ENCODE measurements at places on chromosomes 13 and 19. TPM values are rescaled to one million over a fixed set of nuclear protein-coding genes. Genes with fewer than 3 reads are reported as not detected.

- peaks cover 10% of the 10 kb centered on the region for H3K36me3 ChIP-seq
- peaks cover 1% of the 10 kb centered on the region for H3K4me1 ChIP-seq
- no peak overlapping the region for H3K4me3 ChIP-seq
- H3K27me3 ChIP-seq, result no peaks in the 10 kb centered on the region
- no peak overlapping the region for H3K27ac ChIP-seq
Observed at GRCh38 chr13:45231722-45232121, 30.9 kb upstream of the KCTD4 start.

DNA sequence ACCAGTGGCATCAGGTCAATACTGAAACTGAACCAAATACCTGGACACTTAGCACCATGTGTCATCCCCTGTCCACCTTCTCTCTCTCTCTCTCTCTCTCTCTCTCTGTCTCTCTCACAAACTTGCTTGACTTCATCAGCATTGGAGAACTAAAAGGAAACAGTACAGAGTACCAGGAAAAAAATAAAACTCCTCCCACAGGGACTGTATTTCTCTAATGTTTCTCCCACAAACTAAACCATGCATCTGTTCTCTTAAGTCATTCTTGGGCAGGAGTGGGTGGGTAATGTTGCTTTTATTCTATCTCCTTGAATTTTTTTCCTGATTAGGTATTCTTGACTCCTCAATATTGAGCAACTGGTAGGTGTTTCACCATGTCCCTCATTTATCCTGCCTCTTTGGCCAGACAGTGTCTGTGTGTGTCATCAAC, 112.9 kb upstream of the CACNA1A start:
- peaks cover 31% of the 10 kb centered on the region for H3K27me3 ChIP-seq
- no peaks in the 10 kb centered on the region for H3K36me3 ChIP-seq
- no peak for DNase-seq
- no peaks in the 10 kb centered on the region for H3K4me1 ChIP-seq
- no peak overlapping the region for H3K4me3 ChIP-seq

DNA sequence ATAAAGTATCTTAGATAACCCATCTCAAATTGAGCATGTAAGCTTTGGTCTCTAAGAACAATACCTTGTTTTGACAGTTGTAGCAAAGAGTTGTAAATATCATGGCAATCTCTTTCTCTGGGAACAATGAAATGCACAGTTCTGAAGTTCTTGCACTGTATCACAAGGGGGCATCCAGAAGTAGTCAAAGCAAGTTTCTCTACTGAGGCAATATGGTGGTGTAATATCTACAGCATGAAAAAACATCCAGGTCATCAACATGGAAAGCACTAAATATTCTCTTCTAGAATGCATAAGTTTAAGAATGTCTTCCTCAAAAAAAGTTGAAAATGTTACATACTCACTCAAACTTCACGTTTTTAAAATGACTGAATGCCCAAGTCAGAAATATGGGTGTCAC, 19.6 kb downstream of the MTMR6 start:
- no peak overlapping the region for H3K4me3 ChIP-seq
- H3K36me3 ChIP-seq, result peaks cover 13% of the 10 kb centered on the region
- peaks cover 6% of the 10 kb centered on the region for H3K4me1 ChIP-seq
- H3K27ac ChIP-seq, result no peak overlapping the region
- no peaks in the 10 kb centered on the region for H3K27me3 ChIP-seq
- no peak for DNase-seq

DNA sequence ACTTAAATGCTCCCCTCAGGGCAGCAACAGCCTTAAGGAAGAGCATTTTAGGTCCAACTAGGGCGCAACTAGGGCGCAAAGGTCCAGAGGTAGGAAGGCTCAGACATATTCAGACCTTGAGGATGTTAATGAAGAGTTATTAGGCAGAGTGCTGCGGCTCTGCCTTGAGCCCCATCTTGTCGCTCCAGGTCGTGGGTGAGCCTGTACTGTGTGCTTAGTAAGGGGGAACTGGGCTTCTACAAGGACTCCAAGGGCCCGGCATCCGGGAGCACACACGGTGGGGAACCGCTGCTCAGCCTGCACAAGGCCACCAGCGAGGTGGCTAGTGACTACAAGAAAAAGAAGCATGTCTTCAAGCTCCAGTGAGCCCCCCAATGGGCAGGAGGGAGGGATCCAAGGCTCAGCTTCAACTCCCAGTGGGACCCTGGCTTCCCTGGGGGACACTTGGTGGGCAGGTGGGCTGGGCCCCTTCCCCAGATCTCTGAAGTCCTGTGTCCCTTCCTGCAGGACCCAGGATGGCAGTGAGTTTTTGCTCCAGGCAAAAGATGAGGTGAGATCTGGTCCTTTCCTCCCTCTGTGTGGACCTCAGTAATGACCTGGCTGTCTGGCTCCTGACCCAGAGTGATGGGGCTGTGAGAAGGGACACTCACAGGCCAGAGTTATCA, 4.7 kb upstream of the SHKBP1 start:
- no peak overlapping the region for H3K4me3 ChIP-seq
- H3K27ac ChIP-seq, result no peak overlapping the region
- no peak for DNase-seq
- no peaks in the 10 kb centered on the region for H3K36me3 ChIP-seq

- H3K4me3 ChIP-seq, result no peak overlapping the region
- peaks cover 2% of the 10 kb centered on the region for H3K4me1 ChIP-seq
- H3K36me3 ChIP-seq, result no peaks in the 10 kb centered on the region
- no peak overlapping the region for H3K27ac ChIP-seq
Observed at GRCh38 chr19:35377656-35378055, 6.8 kb downstream of the GPR42 start.

DNA sequence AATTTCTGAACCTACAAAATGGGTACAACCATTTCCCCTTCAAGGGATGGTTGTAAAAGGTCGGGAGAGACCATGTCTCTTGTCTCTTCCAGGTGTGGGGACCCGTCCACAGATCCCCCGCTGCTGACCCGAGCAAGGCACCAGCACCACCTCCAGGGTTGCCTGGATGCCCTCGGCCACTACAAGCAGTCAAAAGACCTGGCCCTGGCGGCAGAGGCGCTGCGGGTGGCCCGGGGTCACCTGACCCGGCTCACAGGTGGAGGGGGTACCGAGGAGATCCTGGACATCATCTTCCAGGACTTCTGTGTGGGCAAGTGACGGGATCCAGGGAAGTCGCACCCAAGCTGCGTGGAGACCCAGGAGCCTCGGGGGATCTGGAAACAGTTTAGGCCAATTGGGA, 4.0 kb downstream of the GTPBP3 start:
- peaks cover 16% of the 10 kb centered on the region for H3K4me1 ChIP-seq
- H3K27ac ChIP-seq, result no peak overlapping the region
- no peaks in the 10 kb centered on the region for H3K27me3 ChIP-seq
- no peak for DNase-seq
- no peaks in the 10 kb centered on the region for H3K36me3 ChIP-seq

GRCh38 chr19:52170863-52171320, 529 bp downstream of the ZNF836 start:
- no peaks in the 10 kb centered on the region for H3K27me3 ChIP-seq
- peaks cover 41% of the 10 kb centered on the region for H3K36me3 ChIP-seq
- peak overlapping the region; percentile 94 for H3K27ac ChIP-seq
- peak overlapping the region; percentile 92 for H3K4me3 ChIP-seq
- DNase-seq, result no peak
- H3K4me1 ChIP-seq, result peaks cover 19% of the 10 kb centered on the region

DNA sequence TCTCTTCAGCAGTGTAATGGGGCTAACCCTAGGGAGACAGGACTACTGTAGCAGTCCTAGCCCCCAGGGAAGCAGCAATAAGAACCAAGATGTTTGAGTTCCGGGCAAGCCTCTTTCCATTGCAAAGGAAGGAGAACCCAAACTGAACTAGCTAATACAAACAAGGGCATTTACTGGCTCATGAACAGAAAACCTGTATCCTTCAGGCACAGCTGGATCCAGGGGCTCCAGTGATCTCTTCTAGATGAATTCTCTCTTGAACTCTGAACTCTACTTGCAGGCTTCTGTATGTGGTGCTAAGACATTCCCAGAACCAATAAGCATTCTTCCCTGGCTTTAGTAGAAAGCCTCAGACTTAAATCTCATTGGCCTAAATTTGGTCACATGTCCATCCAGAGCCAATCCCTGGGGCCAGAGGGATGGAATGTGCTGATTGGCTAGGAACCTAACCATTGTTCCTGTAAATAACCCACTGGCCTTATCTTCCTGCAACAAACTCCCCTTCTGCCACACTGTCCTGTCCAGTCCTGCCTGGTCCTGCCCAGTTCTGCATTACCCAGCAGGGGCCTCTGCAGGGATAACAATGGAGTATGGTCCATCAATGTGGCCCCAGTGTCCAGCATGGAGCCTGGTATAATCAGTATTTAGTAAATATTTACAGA, 3.9 kb upstream of the PODNL1 start:
- no peaks in the 10 kb centered on the region for H3K4me1 ChIP-seq
- peaks cover 2% of the 10 kb centered on the region for H3K36me3 ChIP-seq
- H3K4me3 ChIP-seq, result no peak overlapping the region

DNA sequence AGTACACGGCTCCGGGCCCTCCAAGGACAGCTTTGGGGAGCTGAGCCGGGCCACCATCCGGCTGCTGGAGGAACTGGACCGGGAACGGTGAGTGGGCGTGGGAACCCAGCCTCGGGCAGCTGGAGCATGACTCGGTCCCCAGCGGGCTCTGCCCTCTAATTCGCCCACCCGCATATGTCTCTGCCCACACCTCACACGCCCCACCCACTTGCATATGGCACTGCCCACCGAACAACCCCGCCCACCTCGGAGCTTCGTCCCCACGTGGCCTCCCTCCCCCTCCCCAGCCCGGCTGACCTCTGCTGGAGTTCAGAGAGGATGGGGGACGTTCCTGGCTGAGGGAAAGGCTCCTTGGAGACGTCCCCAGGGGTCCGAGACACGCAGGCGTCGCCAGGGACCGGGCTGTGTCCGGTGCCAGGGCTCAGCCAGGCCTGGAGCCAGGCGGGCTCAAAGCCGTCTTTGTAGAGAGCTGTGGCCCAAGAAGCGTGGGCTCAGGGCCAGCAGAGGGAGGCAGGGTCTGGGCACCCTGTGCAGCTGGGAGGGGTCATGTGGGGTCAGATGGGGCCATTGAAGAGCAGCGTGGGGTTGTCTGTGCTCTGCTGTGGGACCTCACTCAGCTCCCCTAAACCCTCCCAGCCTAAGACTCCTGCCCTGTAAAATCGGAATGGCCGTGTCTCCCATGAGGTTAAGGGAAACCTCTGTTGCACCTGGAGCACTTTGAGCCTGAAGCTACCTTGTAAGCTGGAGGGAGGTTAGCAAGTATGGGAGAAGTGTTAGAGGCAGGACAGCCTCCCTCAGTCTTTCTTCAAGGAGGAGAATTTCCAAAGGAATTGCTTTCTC, 3.8 kb downstream of the APC2 start:
- no peaks in the 10 kb centered on the region for H3K36me3 ChIP-seq
- H3K27me3 ChIP-seq, result peaks cover 60% of the 10 kb centered on the region
- no peak overlapping the region for H3K27ac ChIP-seq

GRCh38 chr13:111129465-111130115, 14.5 kb downstream of the ARHGEF7 start:
- H3K36me3 ChIP-seq, result no peaks in the 10 kb centered on the region
- no peak overlapping the region for H3K27ac ChIP-seq
- H3K4me3 ChIP-seq, result no peak overlapping the region
- DNase-seq, result no peak
- H3K27me3 ChIP-seq, result peaks cover 26% of the 10 kb centered on the region

- H3K36me3 ChIP-seq, result peaks cover 28% of the 10 kb centered on the region
- peak overlapping the region; percentile 97 for H3K27ac ChIP-seq
- DNase-seq, result no peak
- H3K4me3 ChIP-seq, result peak overlapping the region; percentile 92
- H3K4me1 ChIP-seq, result peaks cover 55% of the 10 kb centered on the region
Observed at GRCh38 chr19:14517446-14517839, 754 bp downstream of the DNAJB1 start.

GRCh38 chr13:20192158-20192835, 441 bp downstream of the GJB2 start:
- H3K4me3 ChIP-seq, result peak overlapping the region; percentile 61
- H3K27ac ChIP-seq, result no peak overlapping the region
- peaks cover 20% of the 10 kb centered on the region for H3K4me1 ChIP-seq
- no peaks in the 10 kb centered on the region for H3K36me3 ChIP-seq
- H3K27me3 ChIP-seq, result peaks cover 60% of the 10 kb centered on the region

DNA sequence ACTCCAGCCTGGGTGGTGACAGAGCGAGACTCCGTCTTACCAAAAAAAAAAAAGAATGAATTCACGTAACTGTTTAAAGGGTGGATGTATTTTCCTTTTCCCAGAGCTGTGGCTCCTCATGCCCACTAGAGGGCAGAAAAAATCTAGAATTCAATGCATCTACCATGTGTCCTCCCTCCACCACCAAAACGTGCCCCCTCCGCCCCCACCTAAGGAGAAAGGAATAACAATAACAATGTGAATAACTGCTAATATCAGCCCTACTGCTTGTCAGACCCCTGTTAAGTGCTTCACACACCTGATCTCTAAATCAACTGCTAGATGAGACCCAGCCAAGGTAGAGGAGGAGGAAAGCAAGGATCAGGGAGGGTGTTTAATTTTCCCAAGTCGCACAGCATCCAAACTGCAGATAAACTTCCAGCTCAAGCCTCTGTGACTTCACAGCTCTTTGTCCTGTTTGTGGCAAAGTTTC, 20.2 kb upstream of the PNMA8B start:
- peaks cover 15% of the 10 kb centered on the region for H3K27me3 ChIP-seq
- H3K4me1 ChIP-seq, result peaks cover 22% of the 10 kb centered on the region
- H3K4me3 ChIP-seq, result no peak overlapping the region
- H3K27ac ChIP-seq, result peak overlapping the region; percentile 74
- DNase-seq, result peak; percentile 36
- H3K36me3 ChIP-seq, result no peaks in the 10 kb centered on the region

GRCh38 chr19:41194157-41194552, 1.1 kb downstream of the CYP2S1 start:
- H3K4me1 ChIP-seq, result peaks cover 13% of the 10 kb centered on the region
- H3K27me3 ChIP-seq, result peaks cover 38% of the 10 kb centered on the region
- peak overlapping the region; percentile 66 for H3K4me3 ChIP-seq
- no peaks in the 10 kb centered on the region for H3K36me3 ChIP-seq
- H3K27ac ChIP-seq, result no peak overlapping the region

- no peak for DNase-seq
- H3K27me3 ChIP-seq, result no peaks in the 10 kb centered on the region
- no peak overlapping the region for H3K4me3 ChIP-seq
- peaks cover 11% of the 10 kb centered on the region for H3K4me1 ChIP-seq
- H3K36me3 ChIP-seq, result peaks cover 32% of the 10 kb centered on the region
- peak overlapping the region; percentile 42 for H3K27ac ChIP-seq
Observed at GRCh38 chr19:1062387-1063029, 4.5 kb upstream of the ARHGAP45 start.

GRCh38 chr19:17346109-17346671, 8.8 kb downstream of the GTPBP3 start:
- H3K36me3 ChIP-seq, result no peaks in the 10 kb centered on the region
- no peak overlapping the region for H3K4me3 ChIP-seq
- DNase-seq, result peak; percentile 88
- peaks cover 27% of the 10 kb centered on the region for H3K27me3 ChIP-seq

Gene ZIC5
- total RNA-seq, result not detected

Gene UPK1A
- 1.7 TPM for total RNA-seq

Gene ZNF90
- 19.8 TPM for total RNA-seq

Gene SLC17A7
- total RNA-seq, result 0.14 TPM

Gene ZSCAN4
- not detected for total RNA-seq

Gene GSX1
- total RNA-seq, result not detected

Gene ZNF784
- 6.3 TPM for total RNA-seq

Gene SLC1A5
- total RNA-seq, result 127 TPM

Gene COX7A1
- total RNA-seq, result not detected

Gene NLRP4
- total RNA-seq, result not detected
